ENCODE measurements at places on chromosomes 5 and 9. TPM values are rescaled to one million over a fixed set of nuclear protein-coding genes. Genes with fewer than 3 reads are reported as not detected.

Gene EDIL3
- total RNA-seq, result 137 TPM

DNA sequence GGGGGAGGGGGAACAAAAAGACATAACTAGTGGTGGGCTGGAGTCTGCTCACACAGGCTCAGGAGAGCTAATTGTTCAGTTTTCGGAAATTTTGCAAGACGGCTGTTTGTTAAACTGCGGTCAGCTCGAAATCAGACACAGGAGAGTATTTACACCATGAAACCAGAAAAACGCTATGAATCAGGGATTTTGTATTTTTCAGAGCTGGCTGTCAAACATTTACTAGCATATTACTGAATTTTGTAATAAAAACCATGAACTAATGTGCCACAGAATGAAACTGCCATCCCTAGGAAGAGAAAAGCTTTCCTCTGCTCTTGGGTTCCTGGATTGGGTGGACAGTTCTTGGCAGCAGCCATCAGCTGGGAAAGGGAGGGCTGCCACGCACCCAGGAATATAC lies 45.3 kb downstream of the TRPM3 start:
- no peak for DNase-seq

GRCh38 chr5:175617447-175617846 lies 40.4 kb upstream of the HRH2 start:
- no peak for DNase-seq

Gene EIF4EBP3
- total RNA-seq, result 1.8 TPM

- no peak for DNase-seq
These were observed 115.9 kb downstream of the GADD45G start for GRCh38 chr9:89720696-89721175.
